Posterior vena cava (tissue), 2 donors: ENCODE measurements at places on chromosomes 13 and 19. TPM values are rescaled to one million over a fixed set of nuclear protein-coding genes. Genes with fewer than 3 reads are reported as not detected.
A peak's percentile ranks its signal among the peaks of the same experiment; 100 is the strongest.

DNA sequence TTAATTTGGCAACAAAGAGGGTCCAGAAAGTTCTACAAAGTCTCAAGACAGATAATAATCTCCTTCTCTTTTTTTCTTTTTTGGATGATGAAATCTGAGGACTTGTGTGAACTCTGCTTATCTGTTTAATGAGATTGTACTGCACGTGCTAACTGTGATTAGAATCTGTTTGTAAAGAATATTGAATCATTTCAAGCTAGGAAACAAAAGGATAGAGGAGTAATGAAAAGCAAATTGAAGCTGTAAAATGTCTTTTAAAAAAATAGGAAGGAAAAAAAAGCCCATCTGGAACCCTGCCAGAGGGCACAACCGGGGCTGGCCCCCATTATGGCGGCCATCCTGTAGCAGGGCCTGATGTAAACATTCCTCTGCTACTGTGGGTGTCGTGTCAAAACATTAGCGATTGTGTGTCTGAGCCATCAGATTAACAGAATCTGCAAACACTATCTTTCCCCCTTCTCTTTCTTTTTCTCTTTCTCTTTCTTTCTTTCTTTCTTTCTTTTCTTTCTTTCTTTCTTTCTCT, 83.0 kb downstream of the FLT1 start:
- DNase-seq = no peak

DNA sequence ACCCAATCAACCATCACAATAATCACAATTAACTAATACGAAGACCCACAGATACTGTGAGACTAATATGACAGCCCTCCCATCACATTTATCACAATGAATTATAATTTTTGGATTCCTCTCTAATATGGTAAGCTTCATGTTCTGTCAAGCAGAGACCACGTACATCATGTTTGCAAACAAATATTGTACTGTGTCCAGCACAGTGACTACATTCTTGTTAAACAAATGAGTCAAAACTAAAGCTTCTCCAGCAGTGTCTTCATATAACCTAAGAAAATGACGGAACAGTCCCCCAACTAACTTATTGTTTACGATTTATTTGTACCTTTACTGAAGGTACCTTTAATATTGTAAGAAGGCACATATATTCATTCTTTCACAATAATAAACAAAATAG, 292.6 kb downstream of the ENOX1 start:
- no peak for DNase-seq

DNA sequence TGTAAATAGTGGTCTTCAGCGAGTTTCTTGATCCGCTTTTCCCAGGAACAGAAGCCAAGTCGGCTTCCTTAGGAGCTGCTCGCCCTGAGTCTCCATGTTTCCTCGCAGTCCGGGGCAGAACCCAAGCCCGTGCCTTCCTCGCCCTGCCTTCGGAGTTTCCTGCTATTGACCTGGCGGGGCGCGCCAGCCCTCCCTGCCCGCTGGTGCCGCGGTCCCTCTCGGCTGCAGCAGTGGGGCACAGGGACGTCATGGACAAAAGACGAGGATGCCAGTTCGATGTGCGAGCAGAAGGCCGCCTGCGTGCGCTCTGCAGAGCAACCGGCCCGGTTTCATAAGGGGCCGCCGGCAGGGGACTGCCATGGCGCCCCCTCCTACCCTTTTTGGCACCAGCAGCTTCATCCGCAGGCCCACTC, 156.6 kb downstream of the TM9SF2 start:
- no peak for DNase-seq

GRCh38 chr19:49533551-49534488, 6.0 kb downstream of the RCN3 start:
- peak; percentile 92 for DNase-seq

GRCh38 chr19:39310558-39311311, 9.9 kb downstream of the LRFN1 start:
- DNase-seq = peak; percentile 31

DNA sequence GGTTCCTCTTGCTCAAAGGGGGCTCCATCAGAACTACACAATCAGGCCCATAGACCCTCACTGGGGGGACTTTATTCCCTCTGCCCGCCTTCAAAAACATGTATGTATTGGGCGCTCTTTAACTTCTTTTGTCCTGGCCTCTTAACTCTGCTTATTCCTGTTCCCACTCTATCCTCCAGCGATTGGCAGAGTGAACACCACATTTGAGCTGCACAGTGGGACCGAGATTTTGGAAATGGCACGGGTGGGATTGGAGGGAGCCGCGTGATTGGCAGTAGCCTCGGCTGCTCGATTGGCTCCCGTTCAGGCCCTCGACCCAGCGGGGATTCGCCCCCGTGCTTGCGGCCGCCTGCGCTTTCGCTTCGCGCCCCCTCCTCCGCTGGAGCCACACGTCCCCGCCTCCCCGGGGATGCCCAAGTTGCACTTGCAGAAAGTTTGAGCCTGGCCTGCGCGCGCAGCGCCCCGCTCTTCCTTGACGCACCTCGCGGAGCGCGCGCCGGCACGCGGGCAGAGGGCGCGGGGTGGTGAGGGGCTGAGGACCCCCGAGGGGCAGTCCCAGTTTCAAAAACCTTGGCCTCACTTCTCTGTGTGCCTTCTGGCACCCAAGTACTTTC, at the start of gene ZIC5:
Gene ZIC5, minus strand, starts transcription at position 192 of the 614 bp plus-strand sequence. Its CDS starts 164 bp downstream, at position 28.
- no peak for DNase-seq

GRCh38 chr19:49889038-49889686, 7.5 kb downstream of the IL4I1 start:
- no peak for DNase-seq

- DNase-seq = no peak
Measured at GRCh38 chr19:55802281-55802680, 29.5 kb downstream of the NLRP11 start.

DNA sequence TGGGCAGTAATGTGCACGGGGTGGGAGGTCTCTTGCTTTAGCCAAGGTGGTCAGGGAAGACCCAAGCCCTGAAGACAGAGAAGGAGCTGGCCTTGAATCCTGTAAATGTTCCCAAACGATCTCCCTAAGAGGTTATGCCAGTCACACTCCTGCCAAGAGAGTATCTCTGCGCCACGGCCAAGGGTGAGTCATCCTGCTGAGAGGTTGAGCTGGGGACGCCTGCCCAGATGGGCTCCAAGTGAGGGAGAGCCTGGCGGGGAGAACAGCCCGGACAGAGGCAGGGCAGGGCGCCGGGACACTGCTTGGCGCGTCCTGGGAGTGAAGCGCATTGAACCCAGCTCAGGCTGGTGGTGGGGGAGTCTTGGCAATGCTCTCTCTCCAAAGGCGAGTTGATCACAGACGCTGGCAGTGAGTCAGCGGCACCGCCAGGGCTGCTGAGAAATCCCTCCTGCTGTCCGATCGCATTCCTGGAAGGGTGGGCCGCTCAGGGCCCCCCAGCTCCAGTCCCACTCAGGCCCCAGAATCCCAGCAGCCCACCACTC, 16.4 kb downstream of the SULT2B1 start:
- DNase-seq = peak; percentile 96

DNA sequence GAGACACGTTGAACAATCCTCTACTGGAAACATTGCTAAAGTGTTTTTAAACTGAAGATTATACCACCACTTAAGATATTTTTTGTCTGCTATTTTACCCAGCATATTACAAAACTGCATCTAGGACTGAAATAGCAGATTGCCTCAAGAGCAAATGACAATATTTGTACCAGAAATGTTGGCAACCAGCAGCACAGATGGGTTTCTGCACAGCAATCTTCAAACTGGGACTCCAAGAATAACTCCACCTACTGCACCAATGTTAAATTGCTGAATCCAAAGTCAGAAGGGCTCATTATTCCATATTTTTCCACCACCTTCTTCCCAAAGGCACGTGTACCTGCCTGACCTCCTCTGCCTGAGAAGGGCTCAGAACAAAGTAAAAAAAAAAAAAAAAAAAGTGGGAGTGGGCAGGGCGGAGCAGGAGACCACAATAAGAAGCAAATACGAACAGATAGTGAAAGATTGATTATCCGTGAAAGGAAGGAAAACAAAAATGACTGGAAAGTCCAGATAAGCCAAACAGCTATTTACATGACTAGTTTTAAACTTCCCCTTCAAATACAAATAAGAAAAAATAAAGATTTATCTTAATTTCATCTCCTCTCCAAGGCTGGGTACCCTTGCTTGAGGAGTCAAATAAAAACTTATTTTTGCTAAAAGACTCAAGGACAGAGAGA, 79.4 kb downstream of the FOXO1 start:
- no peak for DNase-seq

GRCh38 chr19:1568320-1569019, at the start of gene MEX3D:
Gene MEX3D, minus strand, starts transcription at chr19:1568325. Its CDS starts 267 bp downstream, at chr19:1568058.
- peak; percentile 92 for DNase-seq

DNA sequence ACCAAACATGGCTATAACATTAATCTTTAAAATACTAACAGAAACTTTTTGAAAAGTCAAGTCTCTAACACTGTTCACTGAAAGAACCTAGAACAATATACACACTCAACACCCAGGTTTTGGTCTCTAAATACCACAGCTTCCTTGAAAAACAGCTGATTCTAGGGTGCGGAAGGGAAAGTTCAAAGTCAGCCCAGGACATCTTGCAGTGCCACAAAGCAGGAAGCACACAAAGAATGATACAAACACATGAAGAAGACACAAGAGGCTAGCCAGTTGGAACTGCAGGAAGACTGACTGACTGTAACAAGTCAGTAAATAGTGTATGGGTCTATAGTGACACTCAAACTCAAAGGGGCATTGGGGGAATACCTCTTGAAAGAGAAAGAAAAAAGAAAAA, 4.6 kb downstream of the DEDD2 start:
- no peak for DNase-seq

DNA sequence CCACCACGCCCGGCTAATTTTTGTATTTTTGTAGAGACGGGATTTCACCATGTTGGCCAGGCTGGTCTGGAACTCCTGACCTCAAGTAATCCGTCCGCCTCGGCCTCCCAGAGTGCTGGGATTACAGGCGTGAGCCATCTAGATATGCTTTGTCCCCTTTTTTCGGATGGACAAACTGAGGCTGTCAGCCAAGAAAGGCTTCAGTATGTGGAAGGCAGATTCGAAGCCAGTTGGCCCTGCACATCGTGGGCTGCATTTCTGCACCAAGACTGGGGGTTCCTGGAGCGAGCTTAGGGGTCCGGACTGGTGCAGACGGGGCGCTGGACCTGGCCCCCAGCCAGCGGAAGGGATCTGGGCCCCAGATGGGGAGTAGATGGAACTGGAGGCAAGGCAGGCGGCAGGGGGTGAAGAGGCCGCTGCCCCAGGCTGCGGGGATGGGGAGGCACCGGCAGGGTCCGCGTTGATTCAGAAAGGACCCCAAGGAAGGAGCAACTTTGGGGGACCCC, 9.7 kb upstream of the JUND start:
- DNase-seq = no peak

- no peak for DNase-seq
Measured at GRCh38 chr19:2619076-2619475, 83.4 kb downstream of the GNG7 start.

The PTGER1 gene
- 1.6 TPM for total RNA-seq

The KCNC3 gene
- total RNA-seq = 0.90 TPM

The PSG3 gene
- total RNA-seq = not detected

The SYT5 gene
- not detected for total RNA-seq

The CLEC4G gene
- 6.6 TPM for total RNA-seq

The ZNF546 gene
- total RNA-seq = 5.9 TPM

The ZNF382 gene
- 7.4 TPM for total RNA-seq

The FCGBP gene
- 42.1 TPM for total RNA-seq
